ENCODE measurements at places on chromosomes 7 and 10. TPM values are rescaled to one million over a fixed set of nuclear protein-coding genes. Genes with fewer than 3 reads are reported as not detected.

TMEM176A gene
- 0.10 TPM for total RNA-seq

PDZD7 gene
- total RNA-seq: 0.52 TPM

HYAL4 gene
- not detected for total RNA-seq

FAM131B gene
- total RNA-seq: 0.06 TPM

LIPF gene
- not detected for total RNA-seq

Measured in NCI-H460 (cell line).